ENCODE measurements at places on chromosomes 7 and 10.

DNA sequence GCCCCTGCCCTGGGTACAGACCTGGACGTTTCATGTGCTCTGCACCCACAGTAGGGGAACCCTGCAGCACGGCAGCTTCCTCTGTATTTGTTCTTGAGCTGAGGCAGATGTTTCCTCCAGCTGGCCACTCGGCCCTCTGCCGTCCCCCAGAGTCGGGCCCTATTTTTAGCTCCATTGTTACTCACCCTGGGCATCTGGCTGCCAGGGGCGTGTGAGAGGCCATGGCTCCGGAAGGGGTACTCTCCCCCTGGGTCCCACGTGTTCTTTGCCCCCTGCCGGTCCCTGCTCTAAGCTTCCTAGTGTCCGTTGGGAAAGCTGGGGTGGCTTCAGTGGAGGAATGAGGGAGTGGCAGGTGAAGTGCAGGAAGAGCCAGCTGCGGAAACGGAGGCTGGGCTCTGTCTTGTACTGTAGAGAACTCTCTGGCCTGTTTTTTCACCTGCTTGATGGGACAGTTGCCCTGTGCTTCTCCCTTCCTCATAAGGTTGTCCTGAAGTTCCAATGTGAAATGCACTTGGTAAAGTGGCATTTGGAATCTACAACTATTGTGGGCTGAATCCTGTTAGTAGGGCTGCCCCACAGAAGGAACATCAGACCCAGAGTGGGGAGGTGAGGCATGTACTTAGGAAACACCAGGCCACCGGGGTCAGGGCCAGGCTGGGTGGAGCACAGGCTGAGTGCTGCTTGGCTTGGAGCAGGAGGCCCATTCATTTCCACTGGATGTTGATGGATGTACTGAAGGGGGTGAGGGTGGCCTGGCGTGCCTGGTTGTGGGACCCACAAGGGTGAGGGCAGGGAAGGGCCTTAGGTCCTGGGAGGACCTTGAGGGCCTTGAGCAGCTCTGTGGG, 30.6 kb downstream of the PALD1 start:
- DNase-seq, result peak; percentile 22

- DNase-seq, result peak; percentile 26
These were observed 7.4 kb downstream of the TMEM248 start for GRCh38 chr7:66928388-66928787.

DNA sequence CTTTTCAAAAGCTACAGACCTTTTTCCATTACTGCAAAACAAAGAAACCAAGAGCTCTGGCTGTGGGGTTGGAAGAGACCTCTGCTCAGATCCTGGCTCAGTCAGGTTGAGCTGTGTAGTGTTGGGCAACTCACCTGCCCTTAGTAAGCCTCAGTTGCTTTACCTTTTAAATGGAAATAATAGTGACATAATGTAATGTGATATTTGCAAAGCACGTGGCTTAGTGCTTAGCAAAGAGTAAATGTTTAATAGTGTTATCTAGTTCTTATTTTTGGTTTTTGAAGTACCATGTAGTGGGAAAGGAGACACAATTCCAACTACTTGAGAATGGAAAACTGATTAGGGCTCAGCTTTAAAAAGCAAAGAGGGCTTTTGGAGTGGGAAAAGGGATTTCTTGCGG, 100.2 kb downstream of the SVIL start:
- no peak for DNase-seq

- no peak for DNase-seq
These were observed 433 bp upstream of the PLXNA4 start for GRCh38 chr7:132576721-132577085.

GRCh38 chr10:13184730-13185514, 23.6 kb downstream of the MCM10 start:
- peak; percentile 6 for DNase-seq

DNA sequence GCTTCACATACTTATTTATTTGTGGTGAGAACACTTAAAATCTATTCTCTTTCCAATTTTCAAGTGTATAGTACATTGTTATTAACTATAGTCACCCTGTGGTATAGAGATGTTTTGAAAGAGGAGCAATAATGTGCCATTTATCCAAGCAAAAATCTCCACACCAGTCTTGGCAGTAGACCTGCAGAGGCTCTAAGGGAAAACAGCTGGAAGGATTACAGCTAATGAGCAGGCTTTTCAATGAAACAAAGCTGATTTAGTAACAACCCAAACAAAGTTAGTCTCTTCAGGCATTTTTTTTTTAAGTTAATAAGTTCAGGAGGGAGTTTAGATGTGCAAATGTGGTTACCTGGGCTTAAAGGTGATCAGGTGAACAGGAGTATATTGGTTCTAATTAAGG, 101.9 kb downstream of the EVX1 start:
- DNase-seq, result no peak
